HFFc6 (cell line): ENCODE measurements at places on chromosomes 5 and 9.

- DNase-seq = no peak
Measured at GRCh38 chr5:109252731-109253130, 157.0 kb downstream of the PJA2 start.

- no peak for DNase-seq
Measured at GRCh38 chr9:35448496-35448895, 41.4 kb upstream of the RUSC2 start.

- no peak for DNase-seq
Measured at GRCh38 chr9:134039386-134040175, 14.3 kb downstream of the BRD3OS start.

DNA sequence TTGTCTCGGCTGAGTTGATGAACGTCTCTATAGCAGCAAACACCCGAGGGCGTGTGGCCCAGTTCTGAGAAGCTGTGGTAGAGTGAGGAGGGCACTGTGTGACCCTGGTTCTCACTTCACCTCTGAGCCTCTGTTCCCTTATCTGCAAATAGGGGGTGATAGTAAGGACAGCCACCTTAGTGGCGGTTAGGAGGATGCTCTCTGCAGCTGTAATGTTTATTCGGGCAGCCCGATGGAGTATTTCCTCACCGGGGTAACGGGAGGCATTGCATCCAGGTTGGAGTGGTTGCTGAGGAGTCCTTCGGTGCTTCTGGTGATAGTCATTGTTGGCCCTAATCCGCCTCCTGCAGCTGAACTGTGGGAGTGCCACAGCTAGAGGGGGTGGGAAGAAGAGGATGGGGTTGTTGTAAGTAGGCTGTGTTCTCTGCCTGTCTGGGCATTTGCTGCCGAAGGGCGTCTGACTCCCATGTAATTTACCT is 13.9 kb downstream of the PRRC2B start:
- DNase-seq = no peak

GRCh38 chr9:69421908-69422801 is 97.1 kb downstream of the ENTREP1 start:
- DNase-seq = peak; percentile 54

- DNase-seq = peak; percentile 76
Measured at GRCh38 chr9:16023446-16023845, 470.6 kb downstream of the CCDC171 start.

- no peak for DNase-seq
Measured at GRCh38 chr9:98107926-98108325, 11.1 kb downstream of the TRIM14 start.

- DNase-seq = no peak
Measured at GRCh38 chr5:1778138-1779020, 21.3 kb downstream of the MRPL36 start.

DNA sequence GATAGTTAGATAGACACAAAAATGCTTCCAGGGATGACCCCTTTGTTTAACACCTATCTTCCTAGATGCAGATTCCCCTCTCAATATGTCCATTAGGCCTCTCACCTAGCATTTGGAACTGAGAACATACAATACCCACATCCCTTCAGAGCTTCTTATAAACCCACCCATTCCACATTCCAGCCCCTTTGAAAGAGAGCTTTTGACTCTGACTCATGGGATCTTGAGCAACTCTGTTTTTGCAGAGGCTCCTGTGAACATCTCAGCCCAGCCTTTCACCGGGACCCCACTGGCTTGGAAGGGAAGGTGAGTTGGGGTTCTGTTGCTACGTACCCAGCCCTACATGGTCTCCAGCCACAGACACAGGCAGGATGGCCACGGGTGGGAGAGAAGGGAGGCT is 195.5 kb downstream of the FRMD3 start:
- DNase-seq = no peak

GRCh38 chr5:177372034-177372896 is 12.0 kb upstream of the SLC34A1 start:
- DNase-seq = no peak

DNA sequence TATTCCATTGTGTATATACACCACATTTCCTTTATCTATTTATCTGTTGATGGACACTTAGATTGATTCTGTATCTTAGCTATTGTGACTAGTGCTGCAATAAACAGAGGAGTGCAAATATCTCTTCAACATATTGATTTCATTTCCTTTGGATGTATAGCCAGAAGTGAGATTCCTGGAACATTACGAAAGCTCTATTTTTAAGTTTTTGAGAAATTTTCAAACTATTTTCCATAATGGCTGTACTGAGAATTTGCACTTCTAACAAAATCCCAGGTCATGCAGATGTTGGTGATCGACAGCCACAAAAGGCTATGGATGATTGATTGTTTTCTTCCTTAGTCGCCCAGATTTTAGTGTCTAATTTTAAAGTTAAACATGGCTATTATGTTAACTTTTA is 132.7 kb upstream of the MTAP start:
- DNase-seq = no peak

DNA sequence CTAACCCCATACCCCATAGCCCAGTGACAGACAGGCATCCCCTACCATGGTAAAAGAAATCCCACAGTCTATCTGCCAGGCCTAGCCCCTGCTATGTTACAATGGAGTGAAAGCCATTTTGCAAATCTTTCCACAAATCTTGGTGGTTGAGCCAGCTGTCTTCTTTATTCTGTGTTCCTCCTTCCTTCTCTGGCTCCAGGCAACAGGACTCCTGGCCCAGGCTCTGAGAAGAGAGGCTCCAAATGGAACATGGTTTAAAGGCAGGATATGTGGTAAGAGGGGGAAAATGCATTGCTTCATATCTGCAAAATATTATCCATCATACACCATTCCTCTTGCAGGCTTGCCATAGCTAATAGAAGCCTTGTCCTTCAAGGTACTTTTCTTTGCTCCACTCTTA is 25.2 kb downstream of the FGF1 start:
- DNase-seq = no peak

- DNase-seq = no peak
Measured at GRCh38 chr9:81717747-81718077, 28.4 kb upstream of the TLE1 start.

- DNase-seq = no peak
Measured at GRCh38 chr5:63220244-63220643, 641.6 kb downstream of the LRRC70 start.
